ENCODE measurements at places on chromosomes 7 and 10.
A peak's percentile ranks its signal among the peaks of the same experiment; 100 is the strongest.

DNA sequence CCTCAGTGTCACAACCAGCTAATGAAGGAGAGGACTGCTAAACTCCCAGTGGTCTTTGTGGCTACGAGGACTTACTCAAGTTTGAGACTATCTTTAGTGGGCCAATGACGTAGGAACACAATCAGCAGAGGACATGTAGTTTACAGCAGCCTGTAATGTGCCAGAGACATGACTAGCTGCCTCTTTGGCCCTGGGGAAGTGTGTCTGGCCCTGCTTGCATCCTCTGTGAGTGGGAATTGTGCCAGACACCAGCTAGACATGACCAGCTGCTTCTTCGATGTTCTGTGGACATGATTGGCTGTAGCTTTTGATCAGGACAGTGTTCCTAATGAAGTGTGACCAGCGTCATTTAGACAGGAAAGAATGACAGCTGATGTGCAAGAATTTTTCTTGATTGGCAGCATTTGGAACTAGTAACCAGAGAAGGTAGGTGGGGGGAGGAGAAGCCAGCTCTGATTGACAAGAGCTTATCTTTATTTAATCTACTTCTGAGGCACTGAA is 141.7 kb downstream of the AUTS2 start:
- no peak for DNase-seq

DNA sequence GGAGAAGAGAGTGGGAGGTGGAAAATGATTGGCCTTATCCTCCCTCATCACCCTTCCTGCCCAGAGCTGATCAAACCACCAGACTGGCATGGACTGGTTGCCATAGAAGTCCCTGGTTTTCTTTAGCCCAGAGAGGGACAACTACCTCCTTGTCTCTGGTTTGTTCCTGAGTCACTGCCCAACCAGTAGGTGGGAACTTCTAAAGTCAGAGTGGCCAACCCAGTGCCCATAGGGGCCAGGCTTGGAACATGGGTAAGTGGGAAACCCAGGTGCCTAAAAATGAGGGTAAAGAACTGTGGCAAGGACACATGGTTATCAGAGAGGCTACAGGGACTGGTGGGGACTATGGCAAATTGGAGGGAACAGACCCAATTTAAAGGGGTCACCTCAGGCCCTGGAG is 63.8 kb downstream of the FAM241B start:
- DNase-seq = no peak

GRCh38 chr7:90570373-90570959 is 25.7 kb upstream of the CDK14 start:
- no peak for DNase-seq

DNA sequence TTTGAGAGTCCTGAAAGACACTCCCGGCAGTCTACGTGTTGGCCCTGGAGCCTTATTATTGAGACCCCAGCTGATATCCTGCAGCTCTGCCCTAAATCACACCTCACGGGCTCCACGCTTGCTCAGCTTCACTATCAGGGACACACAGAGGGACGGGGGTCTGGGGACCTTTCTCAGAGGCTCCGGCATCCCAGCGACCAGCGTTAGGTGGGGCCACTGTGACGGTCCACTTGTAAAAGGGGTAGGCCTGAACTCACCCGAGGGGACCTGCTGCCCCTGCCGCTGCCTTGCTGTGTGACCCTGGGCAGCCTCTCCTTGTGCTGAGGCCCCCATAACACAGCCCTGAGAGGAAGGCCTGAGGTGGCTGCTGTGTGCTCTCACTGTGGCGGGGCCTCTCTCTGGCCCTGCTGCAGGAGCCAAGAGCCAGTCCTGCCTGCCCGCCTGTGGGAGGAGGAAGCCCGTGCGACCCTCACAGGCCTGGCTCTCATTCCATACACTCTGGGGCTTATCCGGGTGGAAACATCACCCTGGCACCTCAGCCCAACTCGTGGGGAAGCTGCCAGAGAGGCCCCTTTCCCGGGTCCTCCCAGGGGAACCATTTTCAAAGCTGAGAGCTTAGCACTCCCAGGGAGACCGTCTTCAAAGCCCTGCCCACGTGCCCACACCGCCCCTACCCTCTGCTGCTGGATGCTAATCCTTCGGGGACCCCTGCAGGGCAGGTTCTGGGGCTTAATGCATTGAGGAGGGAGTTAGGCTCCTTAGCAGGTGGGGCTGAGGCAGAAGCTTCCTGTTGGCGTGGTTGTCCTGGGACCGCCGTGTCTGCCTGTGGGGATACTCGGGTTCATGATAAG is 21.7 kb downstream of the AQP1 start:
- no peak for DNase-seq

DNA sequence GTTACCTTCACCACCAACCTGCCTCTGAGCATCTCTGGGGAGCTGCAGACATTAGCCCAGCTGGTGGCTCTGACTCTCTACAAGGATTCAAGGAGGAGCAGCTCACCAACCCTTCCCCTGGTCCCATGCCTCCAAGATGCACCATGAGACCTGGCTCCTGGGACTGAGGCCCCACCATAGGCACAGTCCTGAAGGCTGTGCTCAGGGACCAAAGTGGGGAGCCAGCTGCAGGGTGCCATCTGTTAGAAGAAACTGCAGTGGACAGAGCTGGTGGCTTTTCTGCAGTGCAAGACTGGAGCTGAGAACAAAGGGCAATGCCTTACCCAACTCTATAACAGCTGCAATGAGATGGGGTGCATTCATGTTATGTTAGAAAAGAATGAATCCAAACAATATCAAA is 581.6 kb downstream of the TCERG1L start:
- no peak for DNase-seq

GRCh38 chr7:135335628-135336139 is 102.0 kb downstream of the STRA8 start:
- DNase-seq = peak; percentile 29

DNA sequence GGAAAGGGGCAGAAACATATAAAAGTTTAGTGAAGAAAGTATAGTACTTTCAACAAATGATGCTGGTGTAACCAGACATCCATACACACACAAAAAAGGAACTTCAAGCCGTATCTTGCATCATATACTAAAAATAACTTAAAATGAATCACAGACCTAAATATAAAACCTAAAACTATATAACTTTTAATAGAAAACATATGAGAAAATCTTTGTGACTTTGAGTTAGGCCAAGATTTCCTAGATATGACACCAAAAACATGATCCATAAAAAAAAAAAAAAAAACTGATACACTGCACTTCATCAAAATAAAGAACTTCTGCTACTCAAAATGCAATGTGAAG is 40.9 kb downstream of the NUDCD3 start:
- DNase-seq = no peak

DNA sequence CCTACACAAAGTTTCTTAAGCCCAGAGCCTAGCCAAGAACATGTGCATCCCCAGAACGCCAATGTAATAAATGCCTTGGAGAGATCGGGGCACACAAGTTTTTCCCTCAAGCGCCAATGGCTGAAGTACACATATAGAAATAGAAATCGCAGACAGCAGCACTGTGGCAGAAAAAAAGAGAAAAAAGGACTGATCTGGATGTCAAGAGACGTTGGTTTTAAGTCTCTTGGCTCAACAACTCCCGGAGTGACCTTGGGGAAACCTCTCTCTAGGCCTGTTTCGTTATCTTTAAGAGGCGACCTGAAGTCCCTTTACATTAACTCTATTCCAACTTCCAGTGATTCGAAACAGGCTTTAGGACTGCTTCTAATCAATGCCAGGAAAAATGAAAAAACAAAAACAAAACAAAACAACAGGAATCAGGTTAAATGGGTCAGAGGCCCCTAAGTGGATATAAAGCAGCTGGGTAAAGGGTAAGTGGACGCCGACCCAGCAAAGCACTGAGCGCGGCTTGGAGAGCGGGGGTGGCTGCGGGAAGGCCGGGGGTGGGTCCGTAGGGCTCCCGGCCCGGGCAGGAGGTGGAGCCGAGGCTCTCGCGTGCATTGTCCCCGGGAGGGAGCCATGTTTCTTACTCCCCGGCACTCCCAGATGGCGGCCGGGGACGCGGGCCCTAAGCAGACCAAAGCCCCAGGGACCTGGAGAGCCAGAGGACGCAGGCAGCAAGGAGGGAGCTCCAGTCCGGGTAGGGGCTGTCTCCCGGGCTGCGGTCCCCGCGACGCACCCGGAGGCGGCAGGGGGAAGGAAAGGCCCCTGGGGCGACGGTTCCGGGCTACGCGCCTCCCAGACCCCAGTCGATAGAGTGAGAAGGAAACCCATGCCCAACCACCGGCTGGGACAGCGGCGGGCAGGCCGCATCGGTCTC is 757 bp downstream of the EIF3A start:
- peak; percentile 59 for DNase-seq

DNA sequence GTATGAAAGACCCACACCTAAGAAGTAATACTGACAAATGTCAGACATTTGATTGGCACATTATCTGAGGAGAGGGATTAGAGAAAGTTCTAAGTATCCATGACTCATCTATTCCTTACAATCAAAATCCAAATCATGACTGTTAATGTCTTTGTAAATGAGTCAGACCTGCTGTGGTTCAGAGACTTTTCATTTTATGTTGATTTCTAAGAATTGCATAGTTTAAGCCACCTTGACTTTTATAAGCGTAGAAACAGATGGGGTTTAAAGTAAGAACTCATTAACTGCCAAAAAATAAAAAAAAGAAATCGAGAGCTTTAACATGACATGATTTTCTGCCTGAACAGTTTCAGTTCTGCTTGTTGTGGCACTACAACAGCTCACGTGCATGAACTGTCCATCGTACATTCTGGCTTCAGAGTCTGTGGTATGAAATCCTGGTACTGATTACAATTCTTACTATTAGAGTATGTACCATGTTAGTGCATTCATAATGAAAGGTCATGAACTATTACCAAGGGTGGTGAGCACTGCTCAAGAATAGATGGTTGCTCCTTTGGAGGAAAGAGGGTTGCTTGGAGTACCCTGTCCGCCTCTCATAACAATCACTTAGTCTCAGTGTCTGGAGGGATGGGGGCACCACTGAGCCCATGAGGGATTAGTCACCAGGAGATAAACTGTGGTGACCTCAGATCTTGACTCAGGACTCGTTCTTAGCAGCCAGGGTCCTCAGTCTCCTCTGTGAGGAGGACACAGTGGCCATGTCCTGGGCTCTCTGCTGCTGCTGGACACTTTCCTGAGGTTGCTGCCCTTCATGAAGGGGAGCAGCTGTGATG is 42.2 kb downstream of the ACSM6 start:
- DNase-seq = no peak

GRCh38 chr10:48634198-48634983 is 29.5 kb upstream of the ARHGAP22 start:
- peak; percentile 36 for DNase-seq

DNA sequence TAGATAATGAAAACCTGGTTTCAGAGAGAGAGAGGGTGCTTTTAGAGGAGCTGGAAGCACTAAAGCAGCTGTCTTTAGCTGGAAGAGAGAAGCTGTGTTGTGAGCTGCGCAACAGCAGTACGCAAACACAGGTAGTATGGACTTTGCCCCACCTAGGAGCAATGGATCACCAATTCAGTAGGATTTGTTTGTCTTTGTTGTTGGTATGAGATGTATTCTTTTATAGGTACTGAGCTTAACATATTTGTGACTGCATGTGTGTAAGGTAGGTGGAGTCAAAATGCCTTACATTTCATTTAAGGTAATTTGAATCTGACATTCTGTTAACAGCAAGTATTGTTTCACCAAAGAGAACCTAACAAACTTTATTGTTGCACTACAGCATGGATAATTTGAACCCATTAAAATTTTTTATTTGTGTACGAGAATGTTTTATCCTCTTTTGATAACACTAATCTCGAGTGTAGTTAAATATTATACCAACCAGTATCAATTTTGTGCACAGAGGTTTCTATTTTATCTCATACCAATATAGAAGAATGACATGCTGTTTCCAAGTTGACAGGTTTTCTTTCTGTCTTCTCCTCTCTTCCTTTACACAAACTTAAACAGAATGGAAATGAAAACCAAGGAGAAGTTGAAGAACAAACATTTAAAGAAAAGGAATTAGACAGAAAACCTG is 92.1 kb downstream of the CYP51A1 start:
- DNase-seq = no peak

DNA sequence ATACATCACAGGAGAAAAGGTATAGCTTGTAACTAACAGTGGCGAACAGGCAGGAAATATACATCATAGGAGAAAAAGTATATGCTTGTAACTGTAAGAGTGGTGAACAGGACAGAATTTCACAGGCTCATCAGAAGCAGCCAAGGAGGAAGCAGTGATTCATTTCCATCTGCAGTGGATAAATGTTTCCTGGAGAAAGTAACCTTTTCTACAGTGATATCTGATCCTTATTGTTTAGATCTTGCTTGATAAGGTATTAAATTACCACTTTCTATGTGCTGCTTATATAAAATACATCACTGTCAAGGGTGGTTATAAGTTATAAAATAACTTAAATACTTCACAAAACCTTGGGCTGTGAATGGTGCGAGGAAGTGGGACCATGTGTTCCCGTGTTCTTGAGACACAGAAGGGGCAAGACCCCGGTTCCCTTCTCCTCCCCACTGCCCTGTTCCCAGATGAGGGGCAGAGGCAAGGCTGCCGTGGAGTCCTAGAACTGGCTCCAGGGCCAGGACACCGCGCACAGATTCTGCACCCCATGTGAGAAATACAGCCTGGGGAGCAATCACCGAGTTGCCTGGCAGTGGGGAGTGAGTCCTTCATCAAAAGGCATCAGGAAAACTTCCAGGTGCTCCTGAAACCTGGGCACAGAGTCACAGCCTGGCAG is 135.2 kb downstream of the DIP2C start:
- DNase-seq = no peak

DNA sequence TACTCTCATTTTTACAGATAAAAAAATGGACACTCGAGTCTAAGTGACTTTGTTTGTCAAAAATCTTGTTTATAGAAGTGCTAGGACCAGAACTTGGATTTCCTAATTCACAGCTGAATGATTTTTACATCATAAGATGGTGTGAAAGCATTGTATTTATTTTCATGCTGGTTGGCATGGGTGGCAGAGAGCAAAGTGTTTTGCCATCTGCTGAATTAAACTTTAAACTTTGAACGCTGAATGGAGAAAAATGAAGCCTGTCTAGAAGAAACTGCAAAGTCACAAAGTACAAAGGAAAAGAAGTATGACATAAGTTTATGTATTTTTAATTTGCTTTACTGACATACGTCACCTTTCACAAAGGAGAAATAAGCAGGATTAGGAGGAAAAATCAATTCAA is 142.0 kb downstream of the NRBF2 start:
- no peak for DNase-seq

GRCh38 chr10:89615824-89616223 is 29.2 kb downstream of the PANK1 start:
- DNase-seq = no peak

DNA sequence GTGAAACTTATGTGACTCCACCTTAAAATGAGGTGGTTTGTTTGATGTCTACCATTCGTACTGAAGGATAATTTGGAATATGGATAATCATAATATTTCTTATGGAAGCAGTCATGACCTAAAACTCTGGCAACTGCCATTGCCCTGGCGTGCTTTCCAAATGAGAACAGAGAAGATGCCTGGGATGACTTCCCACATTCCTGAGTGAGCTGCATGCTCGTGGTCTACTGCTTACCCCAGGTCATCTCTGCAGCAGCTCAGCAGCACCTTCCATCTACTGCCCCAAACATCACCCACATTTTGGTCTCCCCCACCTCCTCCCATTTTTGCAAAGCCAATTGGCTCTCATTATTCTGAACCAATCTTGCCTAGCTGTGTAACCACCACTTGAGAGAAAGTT is 40.1 kb downstream of the LYZL1 start:
- DNase-seq = no peak

- DNase-seq = no peak
Observed at GRCh38 chr10:97898429-97898828, 48.8 kb downstream of the GOLGA7B start.

Data from stimulated activated CD4-positive, alpha-beta T cell treated with anti-CD3 and anti-CD28 coated beads, Interleukin-12 subunit alpha, Interleukin-12 subunit beta, amount 100 ng/mL, for 24 hours (primary cell).